GM12878 (cell line): ENCODE measurements at places on chromosomes 5 and 9.

DNA sequence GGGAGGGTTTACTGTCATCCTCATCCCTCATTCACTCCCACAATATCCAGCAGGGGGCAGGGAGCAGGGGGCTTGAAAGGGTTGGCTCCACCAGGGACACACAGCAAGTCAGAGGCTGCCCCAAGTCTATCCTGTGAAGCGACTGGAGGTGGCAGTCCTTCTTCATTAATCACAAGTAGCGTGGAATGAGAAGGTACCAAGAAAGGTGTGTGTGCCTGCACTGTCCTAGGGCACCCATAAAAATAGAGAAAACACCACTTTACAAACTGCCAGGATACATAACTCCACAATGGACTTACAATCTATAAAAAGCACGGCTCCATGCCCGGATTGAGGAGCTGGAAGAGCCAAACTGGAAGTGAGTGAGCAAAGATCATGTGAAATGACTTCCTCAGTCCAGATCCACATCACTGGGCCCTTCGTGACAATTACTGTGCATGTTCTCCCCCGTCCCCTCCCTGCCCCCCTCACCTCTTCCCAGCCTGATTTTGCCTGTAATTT is 183.9 kb downstream of the SLIT3 start:
- no peak for DNase-seq

DNA sequence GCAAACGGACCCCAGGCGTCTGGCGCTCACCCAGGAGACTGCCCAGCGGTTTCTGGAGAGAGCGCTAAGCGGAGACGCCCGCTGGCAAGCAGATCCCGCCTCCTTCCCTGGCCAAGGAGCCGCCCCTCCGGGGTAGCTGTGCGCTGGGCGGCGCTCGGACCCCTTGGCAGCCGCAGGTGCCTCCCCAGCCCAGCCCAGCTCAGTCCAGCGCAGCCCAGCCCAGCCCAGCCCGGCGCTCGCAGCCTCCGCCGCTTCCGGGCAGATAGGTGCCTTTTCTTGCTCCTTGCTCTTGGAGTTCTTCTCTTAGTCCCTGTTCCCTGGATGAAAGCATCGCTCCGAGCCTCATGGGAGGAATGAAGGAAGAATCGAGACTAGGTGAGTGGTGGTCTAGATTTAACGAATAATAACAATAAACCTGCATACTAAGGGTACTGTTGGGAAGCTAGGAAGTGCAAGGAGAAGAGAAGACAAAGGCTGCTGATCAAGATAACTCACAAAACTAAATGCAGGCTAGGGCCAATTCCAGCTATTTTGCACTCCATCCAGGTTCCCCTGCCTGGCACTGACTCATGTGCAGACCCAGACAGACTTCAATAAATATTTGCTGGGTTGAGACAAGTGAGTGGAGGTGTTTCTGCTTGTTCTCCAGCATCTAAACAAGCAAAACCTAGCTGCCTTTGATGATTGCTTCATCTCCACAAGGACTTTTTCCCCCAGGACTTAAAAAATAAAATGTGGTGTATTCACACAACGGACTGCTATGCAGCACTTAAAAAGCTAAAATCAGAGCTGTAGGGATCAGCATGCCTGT is at the start of gene STK32A:
STK32A (plus strand) TSS at position 202 of the 811 bp plus-strand sequence. CDS start 4,609 bp downstream, outside the sequence.
- DNase-seq: no peak

GRCh38 chr5:893137-893506 is 438 bp downstream of the TRIP13 start:
- no peak for DNase-seq

- DNase-seq: no peak
Measured at GRCh38 chr9:89730715-89731114, 125.9 kb downstream of the GADD45G start.

- DNase-seq: no peak
Measured at GRCh38 chr5:42487077-42487476, 63.8 kb downstream of the GHR start.

GRCh38 chr5:159449925-159450324 is 119.6 kb upstream of the IL12B start:
- no peak for DNase-seq

GRCh38 chr9:105291938-105292337 is 47.5 kb downstream of the SLC44A1 start:
- DNase-seq: no peak

DNA sequence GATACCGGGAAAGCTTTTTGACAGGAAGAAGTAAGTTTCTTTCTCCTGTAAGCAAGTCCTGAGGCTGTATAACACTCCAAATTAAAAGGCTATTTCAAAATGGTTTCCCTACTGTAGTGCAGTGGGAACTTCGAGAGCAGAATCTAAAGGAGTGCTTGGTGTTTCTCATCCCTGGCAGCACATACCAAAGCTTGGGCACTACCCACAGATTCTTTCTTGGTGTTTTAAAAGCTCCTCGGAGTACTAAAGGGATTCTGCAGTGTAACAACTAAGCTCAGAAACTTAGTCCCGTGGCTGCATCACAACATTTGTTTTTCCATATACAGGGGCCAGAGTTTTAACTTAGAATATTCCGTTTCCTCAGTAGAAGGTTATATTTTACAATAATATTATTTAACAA is 5.6 kb upstream of the APC start:
- DNase-seq: no peak

DNA sequence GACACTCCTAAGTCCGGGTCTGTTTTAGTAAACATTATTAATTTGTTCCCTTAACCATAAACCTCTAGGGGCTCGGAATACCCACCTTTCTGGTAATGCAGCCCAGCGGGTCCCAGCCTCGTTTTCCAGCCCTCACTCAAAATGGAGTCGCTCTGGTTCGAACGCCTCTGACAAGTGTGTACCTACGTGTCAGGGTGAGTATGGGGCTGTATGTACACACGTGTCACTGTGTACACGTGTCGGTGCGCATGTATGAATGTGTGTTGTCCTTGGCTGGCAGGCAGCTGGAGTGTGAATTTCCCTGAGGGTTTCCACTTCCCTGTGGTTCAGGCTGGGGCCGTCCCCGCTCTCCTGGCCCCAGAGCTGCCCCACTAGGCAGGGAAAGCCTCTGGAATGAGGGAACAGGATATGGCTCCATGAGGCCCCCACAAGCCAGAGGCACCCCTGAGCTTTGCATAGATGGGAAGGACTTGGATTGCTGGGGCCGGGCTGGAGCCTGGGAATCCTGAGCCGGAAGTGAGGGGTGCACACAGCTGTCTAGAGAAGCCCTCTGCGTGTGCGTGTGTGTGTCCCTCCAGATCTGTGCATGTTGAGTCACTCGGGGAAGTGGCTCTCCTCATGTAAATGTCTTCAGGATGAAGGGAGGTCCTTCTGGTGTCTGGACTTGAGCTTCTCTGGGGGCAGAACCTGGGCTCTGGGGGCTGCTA is 160.8 kb upstream of the IER5L start:
- DNase-seq: no peak

DNA sequence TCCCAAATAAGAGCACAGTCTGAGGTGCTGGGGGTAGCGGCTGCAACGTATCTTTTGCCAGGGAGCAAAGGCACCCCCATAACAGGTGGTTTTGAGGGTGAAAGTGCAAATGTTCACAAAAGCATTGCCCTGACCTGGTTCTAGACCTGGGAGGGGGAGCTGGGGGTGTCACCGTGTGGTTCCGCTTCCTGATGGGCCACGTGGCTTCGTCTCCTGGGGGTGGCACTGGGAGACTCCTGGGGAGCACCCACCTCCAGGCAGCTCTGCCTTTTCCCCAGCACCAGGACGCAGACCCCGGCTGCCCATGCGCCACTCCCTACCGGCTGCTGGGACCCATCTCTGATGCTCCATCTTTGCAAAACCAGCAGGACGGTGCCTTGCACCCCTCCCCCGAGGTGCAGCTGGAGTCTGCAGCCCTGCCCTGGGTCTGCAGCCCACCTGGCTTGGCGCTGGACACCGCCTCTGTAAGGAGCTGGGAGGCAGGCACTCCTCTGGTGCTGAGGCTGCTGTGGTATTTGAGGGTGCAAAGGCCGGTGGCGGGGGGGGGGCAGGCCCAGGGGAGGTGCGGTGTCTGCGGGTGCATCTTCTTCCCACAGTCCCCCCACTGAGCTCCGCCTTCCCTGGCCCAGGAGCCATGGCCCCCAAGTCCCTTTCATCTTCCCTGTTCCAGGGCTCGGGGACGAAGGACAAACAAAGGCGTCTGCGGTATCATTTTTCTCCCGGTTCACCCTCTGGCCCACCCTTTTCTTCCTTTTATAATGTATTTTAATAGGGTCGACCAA is 29.8 kb upstream of the RXRA start:
- no peak for DNase-seq

DNA sequence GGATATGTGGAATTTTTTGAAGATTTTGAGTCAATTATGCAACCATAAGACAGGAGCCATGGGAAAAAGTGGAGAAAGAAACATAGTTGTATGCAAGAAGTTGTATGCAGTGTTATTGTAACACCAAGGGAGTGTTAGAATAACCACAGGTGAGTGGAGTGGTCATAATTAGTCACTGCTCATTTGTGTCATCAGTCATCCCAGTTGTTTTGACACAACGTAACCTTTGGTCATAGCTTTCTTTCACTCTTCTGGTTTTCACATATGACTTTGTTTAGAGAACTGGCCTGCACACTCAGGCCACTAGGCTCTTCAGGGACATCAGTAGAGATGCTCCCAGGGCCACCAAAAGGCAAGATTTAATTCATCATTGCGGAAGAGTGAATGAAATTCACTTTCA is 158.7 kb upstream of the HMHB1 start:
- DNase-seq: peak; percentile 19

DNA sequence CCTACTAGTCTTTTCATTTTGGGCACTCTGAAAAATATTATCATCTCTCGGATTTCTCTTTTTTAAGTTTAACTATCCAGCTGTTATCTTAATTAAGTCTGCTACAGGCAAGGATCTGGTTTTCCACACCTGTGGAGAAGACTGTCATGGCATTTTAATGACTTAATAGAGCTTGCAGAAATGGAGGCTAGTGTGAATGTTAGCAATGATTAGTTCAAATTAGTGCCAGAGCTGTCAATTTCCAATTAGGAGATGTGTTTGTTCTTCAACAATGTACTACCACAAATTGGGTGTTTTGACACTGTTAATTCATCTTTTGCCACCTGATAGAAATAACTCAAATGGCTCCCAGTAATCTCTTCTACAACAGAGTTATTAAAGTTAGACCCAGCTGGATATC is 2023.0 kb upstream of the CDH9 start:
- DNase-seq: no peak

- DNase-seq: no peak
Measured at GRCh38 chr5:75670577-75670976, 46.7 kb downstream of the POC5 start.

- no peak for DNase-seq
Measured at GRCh38 chr9:114263853-114264510, 58.9 kb upstream of the ORM1 start.

DNA sequence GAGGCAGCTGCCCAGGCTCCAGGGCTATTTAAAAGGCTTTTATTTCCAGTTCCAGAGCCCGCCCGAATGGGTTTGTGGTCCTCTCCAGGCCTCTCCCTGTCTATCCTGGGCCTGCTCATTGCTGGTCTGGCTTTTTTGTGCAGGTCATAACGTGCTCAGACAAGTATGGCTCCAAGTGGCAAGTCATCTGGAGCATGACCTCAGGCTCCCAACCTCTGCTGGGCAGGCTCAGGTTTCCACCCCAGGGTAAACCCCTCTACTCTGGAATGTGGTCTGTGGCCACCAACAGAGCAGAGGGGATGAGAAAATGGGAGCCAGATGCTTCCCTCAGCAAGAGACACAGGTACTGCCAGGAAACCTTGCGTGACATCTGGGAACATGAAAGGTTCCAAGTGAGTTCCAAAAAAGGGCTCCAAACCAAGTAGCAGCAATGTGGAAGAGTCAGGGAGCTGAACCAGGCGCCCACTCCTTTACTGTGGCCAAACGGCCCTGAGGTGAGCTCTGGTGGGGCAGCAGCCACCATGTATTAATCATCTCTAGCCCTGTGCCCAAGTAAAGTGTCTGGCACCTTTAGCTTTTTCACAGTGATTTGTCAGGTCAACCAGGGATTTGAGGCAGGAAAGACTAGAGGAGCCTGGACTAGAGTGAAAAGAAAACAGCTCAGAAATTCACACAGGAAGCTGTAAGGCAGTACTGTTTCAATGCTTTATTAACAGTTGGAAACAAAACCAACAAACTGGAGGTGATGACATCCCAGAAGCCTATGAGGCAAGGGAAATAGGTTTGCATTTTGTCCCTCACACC is 25.7 kb downstream of the PCDHGC5 start:
- no peak for DNase-seq

- no peak for DNase-seq
Measured at GRCh38 chr9:137128862-137129455, 10.0 kb upstream of the GRIN1 start.

GRCh38 chr5:10335711-10336470 is 17.6 kb upstream of the MARCHF6 start:
- no peak for DNase-seq

- peak; percentile 64 for DNase-seq
Measured at GRCh38 chr9:127163409-127163808, 41.0 kb upstream of the ANGPTL2 start.

GRCh38 chr5:32160228-32160627 is 13.9 kb downstream of the GOLPH3 start:
- no peak for DNase-seq

- no peak for DNase-seq
Measured at GRCh38 chr9:35656348-35656747, 1.5 kb downstream of the RMRP start.

DNA sequence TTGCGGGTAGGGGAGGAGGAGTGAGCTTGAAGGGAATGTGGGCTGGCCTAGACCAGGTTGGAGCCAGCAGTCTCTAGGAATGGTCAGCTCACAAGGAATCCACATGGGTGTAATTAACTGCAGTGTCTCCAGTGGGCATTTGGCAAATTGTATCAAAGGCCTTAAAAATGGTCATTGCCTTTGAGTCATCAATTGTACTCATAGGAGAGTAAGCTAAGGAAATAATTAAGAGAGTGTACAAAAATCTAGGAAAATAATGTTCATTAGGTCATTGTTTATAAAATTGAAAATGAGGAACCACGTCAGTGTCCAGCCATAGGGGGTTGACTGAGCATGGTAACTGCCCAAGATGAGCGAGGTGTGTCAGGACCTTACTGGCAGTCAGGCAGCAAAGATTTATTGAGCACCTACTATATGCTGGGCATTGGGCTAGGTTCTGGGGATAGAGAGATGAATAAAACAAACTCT is 29.8 kb upstream of the RPL26L1 start:
- no peak for DNase-seq

DNA sequence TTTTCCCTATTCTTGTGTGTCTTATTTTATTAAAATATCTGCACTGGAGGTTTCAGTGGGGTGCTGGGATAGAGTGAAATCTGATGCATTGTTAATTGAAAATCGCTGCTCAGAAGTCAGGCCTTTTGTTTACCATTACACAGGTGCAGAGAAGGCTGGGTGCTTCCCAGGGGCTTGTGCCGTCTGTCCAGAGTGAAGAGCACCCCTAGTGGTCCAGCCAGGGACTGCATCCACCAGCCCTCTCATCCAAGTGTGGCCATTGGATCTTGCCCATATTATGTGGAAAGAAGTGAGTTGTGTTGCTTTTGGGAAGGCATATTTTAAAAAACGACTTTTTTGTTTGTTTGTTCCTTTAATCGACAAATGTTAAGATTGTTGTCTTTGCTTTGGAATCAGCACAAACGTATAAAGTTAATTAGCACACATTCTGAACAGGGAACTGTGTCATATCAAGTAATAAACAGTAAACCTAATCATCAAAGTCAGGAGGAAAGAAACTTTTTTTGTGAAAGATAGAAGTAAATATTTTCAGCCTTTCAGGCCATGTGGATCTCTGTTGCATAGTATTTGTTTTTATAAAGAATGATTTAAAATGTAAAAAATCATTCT is 315.6 kb downstream of the MTRR start:
- DNase-seq: no peak

- no peak for DNase-seq
Measured at GRCh38 chr9:38125889-38126288, 56.9 kb upstream of the SHB start.
